ENCODE measurements at places on chromosomes 6 and 20. TPM values are rescaled to one million over a fixed set of nuclear protein-coding genes. Genes with fewer than 3 reads are reported as not detected.

Gene DOK5
- 0.32 TPM for total RNA-seq

Gene FAM229B
- total RNA-seq = 2.6 TPM

GRCh38 chr6:134272374-134272773, 45.5 kb downstream of the SGK1 start:
- DNase-seq = no peak

Gene TRIM40
- not detected for total RNA-seq

- no peak for DNase-seq
Observed at GRCh38 chr6:124524491-124525200, 437.6 kb upstream of the RNF217 start.

- DNase-seq = no peak
Observed at GRCh38 chr6:34771727-34772126, 14.4 kb downstream of the SNRPC start.

Gene FBXO9
- total RNA-seq = 71.1 TPM

- DNase-seq = no peak
Observed at GRCh38 chr20:50041246-50041873, 58.6 kb downstream of the SNAI1 start.

DNA sequence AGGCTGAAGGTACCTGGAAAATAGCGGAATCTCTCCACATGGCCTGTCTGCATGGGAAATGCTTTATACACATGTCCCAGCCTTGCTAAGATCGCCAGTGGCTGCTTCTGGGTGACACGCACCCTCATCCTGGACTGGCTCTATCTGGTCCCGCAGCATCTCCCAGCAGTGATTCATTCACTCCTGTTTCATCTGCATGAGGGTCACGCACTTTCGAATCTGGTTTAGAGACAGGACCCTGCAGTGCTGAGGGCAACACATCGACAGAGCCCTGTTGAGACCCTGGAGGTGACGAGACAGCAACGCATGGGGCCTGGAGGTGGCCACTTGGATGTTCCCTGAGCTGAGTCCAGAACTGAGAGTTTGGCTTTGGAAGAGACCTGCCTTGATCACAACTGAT, 136.5 kb downstream of the SMOC2 start:
- no peak for DNase-seq

GRCh38 chr20:24783631-24784492, 165.2 kb upstream of the CST7 start:
- DNase-seq = peak; percentile 62

Gene BCAS1
- total RNA-seq = 0.23 TPM
